ENCODE measurements at places on chromosomes 2 and 18.

GRCh38 chr18:73189718-73190117 is 321.9 kb upstream of the NETO1 start:
- no peaks in the 10 kb centered on the region for H3K27me3 ChIP-seq
- no peak for DNase-seq
- no peak overlapping the region for H3K27ac ChIP-seq
- no peaks in the 10 kb centered on the region for H3K36me3 ChIP-seq
- H3K4me3 ChIP-seq = no peak overlapping the region
- no peaks in the 10 kb centered on the region for H3K4me1 ChIP-seq

GRCh38 chr2:19982268-19982667 is 7.6 kb downstream of the WDR35 start:
- no peak overlapping the region for H3K27ac ChIP-seq
- H3K36me3 ChIP-seq = no peaks in the 10 kb centered on the region
- no peaks in the 10 kb centered on the region for H3K4me1 ChIP-seq

DNA sequence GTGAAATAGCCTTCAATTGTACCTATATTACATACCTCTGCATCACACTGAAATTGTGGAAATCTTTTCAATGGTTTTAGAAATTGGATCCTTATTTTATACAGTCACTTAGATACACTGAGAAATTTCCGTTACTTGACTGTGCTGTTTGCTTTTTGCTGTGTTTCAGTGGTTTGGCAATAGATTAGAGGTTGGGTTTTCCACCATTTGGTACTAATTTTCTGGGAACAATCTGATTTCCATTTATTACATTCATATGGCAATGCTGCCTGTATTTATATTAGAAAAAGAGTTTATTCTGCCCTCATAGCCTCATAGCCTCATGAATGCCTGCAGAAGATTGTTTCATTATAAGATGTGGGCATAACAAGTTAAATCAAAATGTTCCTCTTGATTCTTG is 285.0 kb downstream of the GULP1 start:
- H3K27ac ChIP-seq = no peak overlapping the region
- DNase-seq = no peak
- H3K4me1 ChIP-seq = no peaks in the 10 kb centered on the region
- no peaks in the 10 kb centered on the region for H3K36me3 ChIP-seq

DNA sequence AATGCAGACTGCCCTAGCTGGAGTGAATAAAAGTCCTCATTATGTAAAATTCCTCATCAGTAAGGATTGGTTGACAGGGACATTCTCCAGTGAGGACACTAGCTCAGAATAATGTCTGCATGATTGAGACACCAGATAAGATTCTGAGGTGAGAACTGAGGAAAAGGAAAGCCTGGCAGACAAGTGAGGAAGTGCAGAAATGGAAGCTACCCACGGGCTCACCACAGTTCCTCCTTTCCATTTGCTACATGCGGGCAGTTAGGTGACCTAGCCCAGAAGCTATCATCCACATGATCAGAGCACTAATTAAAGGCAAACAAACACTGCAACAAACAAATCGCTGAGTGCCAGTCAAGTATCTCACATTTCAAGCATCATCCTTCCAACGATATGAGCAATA is 27.7 kb downstream of the NETO1 start:
- no peaks in the 10 kb centered on the region for H3K4me1 ChIP-seq
- H3K36me3 ChIP-seq = no peaks in the 10 kb centered on the region
- no peak for DNase-seq

DNA sequence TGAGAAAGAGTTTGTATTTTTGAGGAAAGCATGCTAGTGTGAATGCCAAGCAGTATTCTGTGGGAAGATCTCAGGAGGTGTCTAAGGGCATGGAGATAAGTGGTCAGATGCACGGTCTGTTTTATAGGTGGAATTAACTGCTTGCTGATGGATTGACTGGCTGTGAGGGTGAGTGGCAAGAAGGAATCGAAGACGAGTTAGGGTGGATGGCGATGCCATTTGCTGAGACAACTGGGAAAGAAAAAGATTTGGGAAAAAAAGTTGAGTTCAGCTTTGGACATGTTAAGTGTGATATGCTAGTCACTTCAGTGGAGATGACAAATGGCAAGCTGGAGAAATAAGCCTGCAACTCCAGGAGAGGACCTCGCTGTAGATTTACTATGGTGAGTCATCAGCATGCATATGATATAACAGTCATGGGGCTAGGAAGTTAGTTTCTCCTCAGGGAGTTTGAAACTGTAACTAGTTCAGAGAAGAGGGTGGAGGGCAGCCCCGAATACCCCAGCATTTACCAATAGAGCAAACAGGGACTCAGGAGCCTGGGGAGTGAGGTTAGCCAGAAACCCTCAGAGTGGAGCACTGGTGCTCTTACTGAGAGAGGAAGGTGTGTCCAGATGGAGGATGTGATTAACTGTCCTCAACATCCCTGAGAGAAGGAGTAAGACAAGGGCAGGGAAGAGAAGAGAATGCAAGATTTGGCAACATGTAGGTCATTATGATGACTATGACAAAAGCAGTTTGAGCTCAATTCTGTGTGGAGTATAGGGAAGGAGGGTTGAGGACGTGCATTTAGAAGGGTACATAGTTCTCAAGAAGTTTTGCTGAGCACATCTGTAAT is 2.0 kb upstream of the HK2 start:
- no peak for DNase-seq
- no peak overlapping the region for H3K4me3 ChIP-seq
- no peaks in the 10 kb centered on the region for H3K27me3 ChIP-seq
- peaks cover 4% of the 10 kb centered on the region for H3K36me3 ChIP-seq
- no peak overlapping the region for H3K27ac ChIP-seq
